WTC11 (cell line): ENCODE measurements at places on chromosomes 3 and 15. TPM values are rescaled to one million over a fixed set of nuclear protein-coding genes. Genes with fewer than 3 reads are reported as not detected.

Gene CFAP161
- not detected in 3 replicates for total RNA-seq

Gene PROS1
- 0.99 to 1.7 TPM (median 1.7 TPM) in 3 replicates for total RNA-seq

Gene RUVBL1
- 116 to 121 TPM (median 118 TPM) in 3 replicates for total RNA-seq

Gene GOLGA8G
- not detected in 3 replicates for total RNA-seq

Gene GCNT3
- total RNA-seq: 0.07 to 0.20 TPM (median 0.11 TPM) in 3 replicates

Gene TYRO3
- 87.9 to 98.0 TPM (median 89.6 TPM) in 3 replicates for total RNA-seq

Gene INTS14
- total RNA-seq: 28.3 to 31.9 TPM (median 30.7 TPM) in 3 replicates

Gene POPDC2
- 0.48 to 0.64 TPM (median 0.53 TPM) in 3 replicates for total RNA-seq

Gene CCDC39
- total RNA-seq: 0.44 to 0.98 TPM in 2 of 3 replicates, not detected in the other

Gene SHC4
- total RNA-seq: 0.44 to 0.63 TPM (median 0.46 TPM) in 3 replicates

Gene LRRC31
- not detected in 3 replicates for total RNA-seq

Gene BCHE
- total RNA-seq: 1.7 to 2.3 TPM (median 2.2 TPM) in 3 replicates

Gene SPTSSB
- 14.1 to 17.8 TPM (median 15.7 TPM) in 3 replicates for total RNA-seq
